Activated T-cell treated with anti-CD3 and anti-CD28 coated beads for 24 hours (primary cell): ENCODE measurements at places on chromosomes 7 and 10.

GRCh38 chr10:125707541-125708468 is 11.7 kb upstream of the EDRF1 start:
- no peak for DNase-seq

DNA sequence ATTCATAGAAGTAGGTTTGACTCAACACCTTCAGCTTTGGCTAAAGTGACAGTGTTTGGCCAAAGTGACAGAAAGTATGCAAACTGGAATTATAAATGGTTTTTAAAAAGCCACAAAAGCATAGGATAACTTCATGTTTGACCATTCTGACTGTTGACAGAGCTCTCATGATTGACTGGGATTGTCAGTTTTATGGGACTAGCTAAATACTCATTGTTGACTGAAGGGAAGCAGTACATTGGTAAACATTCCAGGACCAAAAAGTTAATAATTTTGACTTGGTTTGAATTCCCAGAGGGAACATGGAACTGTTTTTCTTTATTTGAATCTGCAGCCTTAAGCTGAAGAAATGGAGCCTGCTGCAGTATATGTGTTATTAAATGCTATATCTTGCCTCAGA is 84.6 kb upstream of the STEAP4 start:
- DNase-seq: no peak

- no peak for DNase-seq
Measured at GRCh38 chr7:127770885-127771284, 118.9 kb downstream of the SND1 start.

- no peak for DNase-seq
Measured at GRCh38 chr10:71635251-71635866, 84.2 kb downstream of the C10orf105 start.

DNA sequence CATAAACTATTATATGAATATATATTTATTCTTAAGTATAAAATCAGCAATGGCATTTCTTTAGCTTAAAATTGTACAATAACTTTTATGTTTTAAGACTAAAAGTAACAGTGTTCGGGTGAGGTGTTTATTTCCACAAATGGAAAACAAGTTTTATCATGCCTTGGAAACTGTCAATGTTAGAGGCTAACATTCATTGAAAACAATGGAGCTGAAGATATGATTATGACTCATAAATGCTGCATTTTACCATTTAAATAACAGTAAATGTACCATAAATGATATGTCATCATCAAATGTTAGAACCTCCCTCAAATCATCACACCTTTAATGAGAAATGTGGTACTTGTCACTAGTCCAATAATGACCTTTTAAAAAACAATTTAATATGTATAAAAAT is 897.3 kb downstream of the PCDH15 start:
- no peak for DNase-seq

- no peak for DNase-seq
Measured at GRCh38 chr10:49769692-49770091, 7.6 kb upstream of the OGDHL start.

DNA sequence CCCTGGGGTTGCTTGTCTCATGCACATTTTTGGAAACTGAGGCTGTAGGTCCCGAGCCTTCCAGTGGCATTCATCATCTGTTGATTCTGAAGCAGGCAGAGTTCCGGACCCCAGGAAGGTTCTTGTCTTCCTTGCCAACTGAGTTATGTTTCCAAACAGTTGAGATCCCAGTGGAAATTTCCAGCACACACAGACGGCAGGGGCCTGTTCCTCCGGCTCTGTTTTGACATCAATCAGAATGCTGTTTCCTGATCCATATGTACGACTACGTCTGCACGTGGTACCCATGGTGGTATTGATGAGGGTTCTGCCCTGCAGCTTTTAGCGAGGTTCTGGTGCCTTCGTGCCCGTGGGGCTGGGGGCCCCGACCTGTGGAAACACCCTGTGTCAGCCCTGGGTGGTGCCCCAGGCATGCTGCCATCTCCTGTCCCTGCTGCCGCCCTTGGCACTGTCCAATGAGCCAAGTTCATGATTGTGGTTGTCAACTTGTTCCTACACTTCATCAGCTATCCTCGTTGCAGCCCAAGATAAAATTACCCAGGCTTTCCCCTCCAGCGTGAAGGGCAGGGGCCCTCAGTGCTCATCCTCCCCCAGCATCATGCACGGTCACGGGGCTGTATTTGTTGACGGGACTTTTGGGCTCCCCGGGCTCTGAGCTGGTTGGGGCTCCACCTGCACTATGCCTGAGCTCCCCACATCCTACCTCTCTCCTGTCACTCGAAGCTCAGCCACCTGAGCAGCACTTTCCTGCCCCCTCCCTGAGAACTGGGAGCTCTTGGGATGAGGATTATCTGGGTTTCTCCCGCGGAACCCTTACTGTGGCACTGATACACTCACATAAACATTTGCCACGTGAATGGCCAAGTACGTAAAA is 7.8 kb upstream of the DPYSL4 start:
- DNase-seq: no peak
